Stimulated activated CD4-positive, alpha-beta T cell treated with anti-CD3 and anti-CD28 coated beads, Interleukin-4, amount 100 ng/mL, for 48 hours (primary cell): ENCODE measurements at places on chromosomes 12 and 14.
A peak's percentile ranks its signal among the peaks of the same experiment; 100 is the strongest.

GRCh38 chr12:29073631-29074239 is 75.3 kb upstream of the FAR2 start:
- no peak for DNase-seq

GRCh38 chr12:66708704-66709456 is 30.0 kb upstream of the GRIP1 start:
- DNase-seq: no peak

DNA sequence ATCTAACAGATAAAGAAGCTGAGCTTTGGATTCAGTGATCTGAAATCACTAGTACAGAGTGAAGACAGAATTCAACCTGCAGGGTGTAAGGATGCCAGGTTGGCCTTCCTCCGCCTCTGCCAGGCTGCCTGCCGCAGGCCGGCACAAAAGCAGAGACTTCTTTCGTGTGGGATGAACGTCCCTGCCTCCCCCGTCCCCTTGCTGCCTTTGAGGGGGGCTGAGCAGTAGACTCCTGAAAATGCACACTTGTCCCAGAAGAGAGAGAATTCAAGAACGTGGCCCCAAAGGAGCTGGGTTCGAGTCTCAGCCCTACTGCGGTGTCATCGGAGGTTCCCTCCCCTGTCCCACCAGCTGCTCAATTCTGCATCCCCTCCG is 154.3 kb downstream of the BCL11B start:
- DNase-seq: no peak

GRCh38 chr12:56042843-56043242 is 1.1 kb downstream of the RPS26 start:
- DNase-seq: no peak

GRCh38 chr14:35532783-35533356 is 1.1 kb upstream of the INSM2 start:
- no peak for DNase-seq

DNA sequence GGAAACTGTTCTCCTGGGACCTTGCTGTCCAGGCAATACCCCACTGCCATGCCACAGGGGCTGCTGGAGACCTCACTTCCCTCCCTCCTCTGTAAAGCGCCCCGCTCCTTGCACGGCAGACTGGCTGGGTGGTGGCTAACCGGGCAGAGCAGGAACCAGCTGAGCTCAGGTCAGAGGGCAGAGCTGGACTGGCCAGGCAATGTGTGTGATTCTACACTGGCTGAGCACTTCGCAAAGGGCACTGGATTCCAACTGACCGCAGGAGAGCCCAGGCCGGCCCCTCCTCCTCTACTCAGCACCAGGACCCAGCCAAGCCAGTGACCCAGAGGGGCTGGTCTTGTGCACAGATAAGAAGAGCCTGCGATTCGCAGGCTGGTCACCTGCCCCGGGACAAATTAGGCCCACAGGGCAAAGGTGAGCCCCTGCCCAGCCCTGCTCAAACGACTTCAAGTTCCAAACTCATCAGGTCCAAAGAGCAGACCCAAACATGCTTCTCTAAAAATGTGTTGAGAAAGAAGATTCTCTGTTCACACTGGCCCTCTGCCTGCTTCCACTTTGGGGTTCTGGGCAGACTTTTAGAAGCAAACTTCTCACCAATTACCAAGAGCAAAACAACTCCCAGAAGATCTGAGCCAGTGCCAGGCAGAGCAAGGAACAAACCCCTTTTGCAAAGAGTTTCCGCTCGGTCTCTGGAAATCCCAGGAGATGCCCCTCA is 54.9 kb upstream of the DIO3 start:
- no peak for DNase-seq

DNA sequence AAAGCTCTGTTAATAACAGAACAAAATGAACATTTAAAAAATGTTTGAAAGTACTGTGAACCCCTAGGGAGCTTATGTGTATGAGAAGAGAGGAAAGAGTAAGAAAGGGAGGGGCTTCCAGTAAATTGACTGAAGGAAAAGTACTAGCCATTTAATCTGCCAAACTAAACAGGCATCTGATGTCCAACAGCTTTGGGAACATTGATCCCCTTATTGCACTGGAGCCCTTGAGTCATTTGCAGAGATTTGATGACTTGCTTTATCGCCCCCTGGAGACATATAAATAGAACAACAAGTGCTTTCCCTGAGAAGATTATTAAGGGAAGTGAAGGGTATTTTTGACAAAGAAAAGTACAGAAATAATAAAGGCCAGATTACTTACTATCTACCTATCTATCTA is 319.3 kb upstream of the NOVA1 start:
- no peak for DNase-seq

DNA sequence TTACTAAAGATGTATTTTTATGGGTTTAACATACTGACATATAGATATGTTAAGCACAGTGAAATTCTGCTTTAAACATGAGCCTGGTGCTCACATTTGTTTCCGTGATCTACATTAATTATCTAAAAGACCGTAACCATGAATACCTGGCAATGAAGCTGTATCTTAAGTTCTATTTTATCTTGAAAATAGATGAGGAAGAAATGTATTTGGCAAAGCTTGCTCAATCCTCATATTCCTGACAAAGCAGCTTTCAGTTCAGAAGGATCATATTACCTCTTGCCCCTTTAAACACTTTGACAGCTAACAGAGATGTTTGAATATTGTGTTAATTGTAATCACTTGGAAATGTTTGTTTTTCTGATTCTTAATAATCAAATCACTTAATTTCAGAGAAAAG is 9.8 kb downstream of the EPYC start:
- no peak for DNase-seq

GRCh38 chr12:38163442-38163801 is 153.2 kb upstream of the ALG10B start:
- DNase-seq: no peak

GRCh38 chr14:60051721-60052221 is 40.0 kb upstream of the PCNX4 start:
- no peak for DNase-seq

- DNase-seq: no peak
These were observed 3.1 kb downstream of the CEP170B start for GRCh38 chr14:104868060-104868740.

- no peak for DNase-seq
These were observed 183.7 kb upstream of the STXBP6 start for GRCh38 chr14:25233613-25234012.

GRCh38 chr12:25458047-25458552 is 95.0 kb downstream of the LMNTD1 start:
- no peak for DNase-seq

DNA sequence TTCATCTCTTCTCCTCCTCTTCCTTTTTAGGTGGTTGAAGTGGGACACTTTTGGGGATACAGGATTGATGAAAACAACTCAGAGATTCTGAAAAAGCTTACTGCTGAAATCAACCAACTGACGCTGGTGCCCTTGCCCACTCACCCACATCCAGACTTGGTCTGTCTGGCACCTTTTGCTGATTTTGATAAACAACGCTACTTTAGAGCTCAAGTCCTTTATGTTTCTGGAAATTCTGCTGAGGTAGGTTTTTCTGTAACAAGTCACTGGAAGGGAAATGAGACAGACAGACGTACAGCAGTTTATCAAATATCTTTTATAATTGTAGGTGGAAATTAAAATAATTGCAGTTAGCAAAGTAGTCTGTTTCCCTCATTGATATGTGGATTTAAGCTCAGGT is 60.0 kb upstream of the ASPG start:
- DNase-seq: no peak

DNA sequence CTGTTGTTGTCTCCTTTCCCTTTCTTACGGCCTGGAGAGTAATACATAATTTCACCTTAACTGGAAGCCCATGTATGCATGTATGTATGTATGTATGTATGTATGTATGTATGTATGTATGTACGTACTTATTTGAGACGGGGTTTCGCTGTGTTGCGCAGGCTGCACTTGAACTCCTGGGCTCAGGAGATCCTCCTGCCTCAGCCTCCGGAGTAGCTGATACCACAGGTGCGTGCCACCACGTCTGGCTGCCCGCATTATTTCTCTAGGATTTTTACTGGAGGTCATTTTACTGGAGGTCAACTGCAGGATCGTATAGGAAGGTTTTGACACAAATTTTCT is 644 bp upstream of the OS9 start:
- no peak for DNase-seq

GRCh38 chr12:5537771-5538170 is 105.9 kb downstream of the NTF3 start:
- no peak for DNase-seq

DNA sequence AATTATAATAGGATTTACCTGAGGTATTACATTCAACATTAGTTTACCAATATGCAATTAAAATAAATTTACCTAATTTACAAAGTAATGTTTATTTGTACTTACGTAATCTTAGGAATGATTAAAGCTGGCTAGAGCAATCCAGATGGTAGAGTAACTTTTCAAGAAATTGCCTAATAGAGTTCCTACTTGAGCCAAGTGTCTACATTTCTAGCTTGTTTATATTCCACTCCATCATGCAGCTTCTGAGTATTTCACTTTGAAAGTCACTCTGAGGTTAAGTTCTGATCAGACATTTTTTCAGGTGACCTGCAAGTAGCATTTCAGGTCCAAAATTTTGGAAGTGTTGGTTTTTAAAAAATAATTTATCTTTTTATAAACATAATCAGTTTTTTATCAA is 1080.7 kb downstream of the TRHDE start:
- no peak for DNase-seq

- no peak for DNase-seq
These were observed 343 bp upstream of the NOVA1 start for GRCh38 chr14:26598081-26598671.

GRCh38 chr12:11059784-11060183 is 2.3 kb downstream of the TAS2R46 start:
- DNase-seq: no peak

- no peak for DNase-seq
These were observed 164.5 kb downstream of the ANO2 start for GRCh38 chr12:5780536-5780935.

DNA sequence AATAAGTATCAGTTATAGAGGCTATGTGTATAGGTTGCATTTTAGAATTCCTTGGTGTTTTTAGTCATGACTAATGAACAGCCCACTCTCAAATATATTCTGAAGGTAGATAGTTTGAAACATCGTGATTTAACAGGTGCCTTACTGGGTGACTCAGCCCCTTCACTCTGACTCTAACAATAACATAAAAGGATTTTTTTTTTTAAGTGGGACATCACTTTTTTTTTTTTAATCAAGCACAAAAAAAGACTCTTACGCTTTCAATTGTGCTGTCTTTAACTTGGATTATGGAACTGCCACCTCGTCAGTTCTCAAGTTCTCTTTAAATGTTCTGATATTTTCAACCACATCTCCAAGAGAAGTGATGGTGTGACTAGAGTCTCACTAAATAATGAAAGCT is 46.6 kb downstream of the PPFIA2 start:
- no peak for DNase-seq

- DNase-seq: no peak
These were observed 1014.8 kb upstream of the FBXO33 start for GRCh38 chr14:40447017-40447416.

DNA sequence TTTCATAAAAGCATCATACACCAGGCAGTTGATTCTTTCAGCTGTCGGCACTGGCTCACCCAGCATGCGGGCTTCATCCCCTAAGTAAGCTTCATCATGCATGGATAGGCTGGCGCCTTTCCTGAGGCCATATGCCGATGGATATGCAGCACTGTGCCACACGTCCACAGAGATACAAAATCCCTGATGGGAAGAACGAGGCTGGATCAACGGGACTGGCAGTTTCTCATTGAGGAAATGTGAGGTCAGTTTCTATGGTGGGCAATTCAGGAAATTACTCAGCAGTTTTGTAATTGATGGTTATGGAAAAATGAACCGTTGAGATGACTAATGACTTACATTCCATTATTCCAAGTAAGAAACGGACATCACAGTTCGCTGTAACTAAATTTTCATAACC is 453.8 kb downstream of the TMEM121 start:
- no peak for DNase-seq

DNA sequence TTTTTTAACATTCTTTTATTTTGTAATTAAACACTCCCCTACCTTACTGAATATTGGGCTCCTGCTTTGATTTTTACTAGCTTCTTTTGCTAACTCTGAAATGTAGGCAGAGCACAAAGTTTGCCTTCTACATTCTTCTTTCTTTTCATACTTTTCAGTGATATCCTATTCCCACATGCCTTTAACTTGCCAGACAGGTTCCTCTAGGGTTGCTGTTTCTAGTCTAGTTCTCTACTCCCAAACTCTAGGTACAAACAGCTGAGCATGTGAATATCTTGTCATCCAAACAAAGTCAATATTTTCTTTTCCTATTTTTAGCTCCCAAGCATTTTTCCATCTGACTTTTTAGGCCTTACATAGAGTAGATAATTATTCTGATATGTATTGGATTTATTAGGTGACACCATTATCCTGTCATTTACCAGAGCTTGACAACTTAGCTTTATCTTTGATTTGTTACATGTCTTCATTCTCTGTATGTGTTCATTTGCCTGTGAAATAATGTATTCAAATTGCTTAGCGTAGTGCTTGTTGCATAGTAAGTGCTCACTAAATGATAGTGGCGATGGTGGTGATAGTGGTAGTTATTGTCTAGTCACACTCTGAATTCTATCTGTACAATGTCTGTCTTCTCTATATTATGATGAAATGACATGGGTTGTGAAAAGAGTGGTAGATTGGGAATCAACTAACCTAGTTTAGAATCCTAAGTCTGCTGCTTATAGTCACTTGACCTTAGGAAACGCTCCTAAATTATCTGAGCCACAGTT is 73.6 kb upstream of the DNM1L start:
- DNase-seq: no peak

DNA sequence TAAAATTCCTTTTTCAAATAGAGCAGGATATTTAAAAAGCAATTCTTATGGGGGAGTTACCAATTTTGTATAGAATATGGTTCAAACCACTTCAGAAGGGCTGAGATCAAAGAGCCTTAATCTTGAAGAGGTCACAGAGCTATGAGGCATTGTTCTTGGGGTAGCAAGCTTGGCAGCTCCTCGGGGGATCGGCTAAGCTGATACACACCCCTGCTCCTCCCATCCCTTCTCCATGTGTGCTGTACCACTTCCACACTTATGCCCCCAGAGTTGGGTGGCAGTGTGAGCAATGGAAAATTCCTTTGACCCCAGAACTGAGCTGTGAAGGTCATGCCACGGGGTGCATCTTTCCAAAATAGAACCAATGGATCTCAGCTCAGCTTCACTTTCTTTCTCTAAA is 15.0 kb upstream of the TMEM30B start:
- no peak for DNase-seq

DNA sequence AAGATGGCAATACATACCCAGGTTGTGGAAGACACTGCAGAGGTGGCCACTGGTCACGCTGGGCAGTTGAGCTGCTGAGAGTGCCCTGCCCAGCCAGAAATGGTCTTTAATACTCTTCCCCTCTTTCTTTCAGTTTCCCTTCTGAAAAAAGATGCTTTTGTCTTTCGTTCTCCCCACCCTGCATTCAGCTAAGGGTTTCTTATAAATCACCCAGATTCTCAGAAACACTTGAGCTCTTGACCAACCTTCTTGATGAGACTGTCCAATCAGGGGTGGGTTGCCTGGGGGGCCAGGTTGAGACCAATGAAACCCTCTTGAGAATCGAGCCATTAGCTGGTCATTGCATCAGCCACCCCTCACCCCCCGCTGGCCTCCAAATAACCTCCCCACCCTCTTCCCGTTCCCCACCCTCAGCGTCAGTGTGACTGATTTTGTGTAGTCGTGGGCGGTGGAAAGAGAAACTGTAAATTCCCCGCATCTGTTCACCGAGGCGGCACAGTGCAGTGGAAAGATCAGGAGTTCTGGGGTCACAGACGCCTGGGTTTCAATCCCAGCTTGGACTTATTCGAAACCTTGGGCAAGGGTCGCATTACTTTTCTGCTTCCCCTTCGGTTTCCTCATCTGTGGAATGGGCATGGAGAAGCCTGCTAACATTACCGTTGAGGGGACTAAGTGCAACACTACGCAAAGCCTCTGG is 52.3 kb downstream of the SLC25A47 start:
- DNase-seq: peak; percentile 70
